GOT3 (cell line): ENCODE measurements at places on chromosomes 16 and 17.

DNA sequence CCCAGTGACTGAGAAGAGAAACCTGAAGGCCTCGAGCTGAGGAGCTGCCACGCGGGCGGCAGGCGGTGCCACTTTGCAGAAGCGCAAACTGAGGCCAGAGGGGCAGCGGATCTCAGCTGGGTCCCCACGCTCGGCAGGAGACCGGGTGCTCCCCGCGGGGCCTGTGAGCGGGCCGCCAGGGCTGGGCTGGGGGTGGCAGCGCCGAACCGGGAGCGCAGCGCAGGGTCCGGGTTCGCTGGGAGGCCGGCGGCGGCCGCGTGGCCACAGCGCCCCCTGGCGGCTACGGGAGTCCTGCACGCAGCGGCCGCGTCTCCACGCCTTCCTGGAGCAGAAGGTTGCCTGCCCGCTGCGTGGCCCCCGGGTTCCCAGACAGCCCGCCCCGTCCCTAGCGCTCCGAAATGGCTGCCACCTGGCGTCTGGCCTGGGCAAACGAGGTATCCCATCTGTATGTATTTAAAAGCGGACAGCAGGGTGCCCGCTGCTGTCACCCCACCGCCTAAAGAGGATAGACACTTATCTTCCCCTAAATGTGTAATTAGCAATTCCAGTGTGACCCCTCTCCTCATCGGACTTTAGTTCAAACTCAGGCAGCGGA is 96.1 kb upstream of the CDH5 start:
- no peak for DNase-seq

GRCh38 chr16:60123392-60124023 is 1389.4 kb upstream of the GOT2 start:
- no peak for DNase-seq

GRCh38 chr17:42183741-42184711 is 1.2 kb downstream of the HCRT start:
- DNase-seq = no peak

DNA sequence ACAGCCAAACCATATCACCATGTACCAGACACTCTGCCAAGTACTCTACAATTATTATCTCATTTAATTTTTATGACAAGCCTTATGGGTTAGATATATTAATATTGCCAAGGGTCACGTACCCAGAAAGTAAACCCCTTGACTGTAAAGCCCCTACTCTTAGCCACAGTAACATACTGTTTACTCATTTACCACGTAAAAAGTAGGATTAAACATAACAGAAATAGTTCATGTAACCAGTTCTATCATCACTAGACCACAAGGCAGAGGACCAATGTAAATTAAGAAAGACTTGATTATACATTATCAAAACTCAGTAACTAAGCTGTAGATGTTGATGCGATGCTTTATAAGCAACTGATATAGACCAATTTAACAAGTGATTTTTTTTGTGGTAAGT is 101.5 kb upstream of the CNTNAP4 start:
- DNase-seq = no peak
